ENCODE measurements at places on chromosomes 6 and 20.

DNA sequence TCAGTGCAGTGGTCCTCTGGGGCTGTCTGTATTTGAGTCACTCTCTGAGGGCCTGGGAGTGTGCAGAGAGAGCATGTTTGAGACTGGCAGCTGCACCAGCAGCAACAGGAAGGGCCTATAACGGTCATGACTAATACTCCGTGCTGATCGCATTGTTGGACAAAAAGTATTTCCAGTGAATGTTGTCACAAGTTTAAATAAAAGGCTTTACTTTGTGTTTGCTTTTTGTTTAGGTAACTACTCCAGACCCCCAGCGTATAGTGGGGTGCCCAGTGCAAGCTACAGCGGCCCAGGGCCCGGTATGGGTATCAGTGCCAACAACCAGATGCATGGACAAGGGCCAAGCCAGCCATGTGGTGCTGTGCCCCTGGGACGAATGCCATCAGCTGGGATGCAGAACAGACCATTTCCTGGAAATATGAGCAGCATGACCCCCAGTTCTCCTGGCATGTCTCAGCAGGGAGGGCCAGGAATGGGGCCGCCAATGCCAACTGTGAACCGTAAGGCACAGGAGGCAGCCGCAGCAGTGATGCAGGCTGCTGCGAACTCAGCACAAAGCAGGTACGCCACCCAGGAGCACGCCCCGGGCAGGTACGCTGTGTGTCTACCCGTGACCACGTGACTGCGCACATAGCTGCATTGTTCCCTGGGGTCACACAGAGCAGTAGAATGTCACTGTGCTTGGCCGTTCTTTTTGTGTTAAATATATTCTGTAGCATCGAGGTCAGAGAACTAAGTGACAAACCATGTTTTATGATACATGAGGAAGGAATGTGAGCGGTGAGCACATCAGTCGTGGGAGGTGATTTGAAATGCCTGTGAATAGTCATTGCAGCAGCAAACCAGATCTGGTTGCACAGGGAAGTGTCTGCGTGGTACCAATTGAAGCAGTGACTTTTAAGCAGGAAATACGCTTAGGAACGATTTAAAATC is 174.7 kb downstream of the TMEM242 start:
- no peak for DNase-seq

- DNase-seq = no peak
Measured at GRCh38 chr6:17281497-17282481, 628 bp downstream of the RBM24 start.

DNA sequence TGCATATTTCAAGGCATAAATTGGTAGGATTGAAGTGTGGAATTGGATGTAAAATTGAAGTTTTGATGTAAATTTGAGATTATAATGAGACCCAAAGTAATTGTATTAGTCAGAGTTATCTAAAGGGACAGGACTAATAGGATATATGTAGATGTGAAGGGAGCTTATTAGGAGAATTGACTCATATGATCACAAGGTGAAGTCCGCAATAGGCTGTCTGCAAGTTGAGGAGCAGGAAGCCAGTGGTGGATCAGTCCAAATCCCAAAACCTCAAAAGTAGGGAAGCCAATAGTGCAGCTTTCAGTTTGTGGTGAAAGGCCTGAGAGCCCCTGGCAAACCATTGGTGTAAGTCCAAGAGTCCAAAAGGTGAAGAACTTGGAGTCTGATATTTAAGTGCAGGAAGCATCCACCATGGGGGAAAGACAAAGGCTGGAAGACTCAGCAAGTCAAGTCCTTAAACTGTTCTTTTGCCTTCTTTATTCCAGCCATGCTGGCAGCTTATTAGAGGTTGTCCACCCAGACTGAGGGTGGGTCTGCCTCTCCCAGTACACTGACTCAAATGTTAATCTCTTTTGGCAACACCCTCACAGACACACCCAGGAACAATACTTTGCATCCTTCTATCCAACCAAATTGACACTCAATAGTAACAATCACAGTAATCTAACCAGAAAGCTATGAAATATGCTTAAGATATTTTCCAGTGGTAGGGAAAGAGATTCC is 442.6 kb upstream of the PTCHD4 start:
- DNase-seq = no peak

GRCh38 chr6:152136449-152136825 is 329.0 kb downstream of the ESR1 start:
- no peak for DNase-seq

DNA sequence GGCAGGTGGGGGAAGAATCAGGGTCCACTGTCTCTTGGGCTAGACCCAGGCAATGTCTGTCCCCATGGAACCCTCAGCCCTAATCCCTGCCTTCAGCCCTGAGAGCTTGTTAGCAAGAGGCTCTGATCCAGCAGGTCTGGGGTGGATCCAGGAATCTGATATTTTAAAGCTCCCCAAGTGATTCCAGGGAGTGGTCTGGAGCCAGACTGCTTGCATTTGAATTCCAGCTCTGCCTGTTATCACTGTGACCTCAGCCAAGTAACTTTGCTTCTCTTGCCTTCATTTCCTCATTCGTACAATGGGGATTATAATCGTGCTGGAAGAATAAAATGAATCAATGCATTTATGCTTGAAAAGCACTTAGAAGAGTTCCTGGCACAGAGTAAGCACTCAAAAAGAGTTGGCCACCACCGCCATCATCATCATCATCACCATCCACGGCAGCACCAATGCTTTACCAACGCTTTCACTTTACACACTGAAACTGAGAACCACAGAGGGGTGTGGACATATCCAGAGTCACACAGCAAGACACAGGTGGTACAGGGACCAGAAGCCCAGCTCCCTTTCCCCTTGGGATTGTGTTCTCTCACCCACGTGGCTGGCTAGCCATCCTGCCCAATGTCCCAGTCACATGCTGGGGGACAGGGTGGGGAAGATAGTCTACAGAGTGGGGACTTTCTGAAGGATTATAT is 75.7 kb upstream of the RALY start:
- no peak for DNase-seq

DNA sequence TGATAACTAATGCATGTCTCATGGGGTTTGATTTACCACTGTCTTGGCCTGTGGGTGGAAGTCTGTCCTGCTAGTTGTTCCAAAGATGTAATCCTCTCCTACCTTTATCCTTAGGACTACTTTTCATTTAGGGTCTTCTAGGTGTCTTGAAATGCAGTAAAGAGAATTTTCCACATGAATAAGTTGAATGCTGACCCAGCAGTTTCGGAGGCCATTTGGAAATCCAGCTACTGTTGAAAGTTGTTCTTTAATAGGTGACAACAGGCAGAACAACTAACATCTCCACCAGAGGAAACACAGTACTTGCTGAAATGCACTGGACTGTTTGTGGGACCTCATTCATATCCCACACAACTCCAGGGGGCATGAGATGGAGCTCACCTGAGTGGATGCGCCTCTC is 478.1 kb downstream of the BTBD3 start:
- no peak for DNase-seq

- DNase-seq = no peak
Measured at GRCh38 chr20:37072293-37073196, 23.3 kb downstream of the RBL1 start.

GRCh38 chr20:44136579-44137265 is 50.3 kb downstream of the JPH2 start:
- no peak for DNase-seq

- no peak for DNase-seq
Measured at GRCh38 chr20:59684685-59685242, 80.4 kb downstream of the PHACTR3 start.

DNA sequence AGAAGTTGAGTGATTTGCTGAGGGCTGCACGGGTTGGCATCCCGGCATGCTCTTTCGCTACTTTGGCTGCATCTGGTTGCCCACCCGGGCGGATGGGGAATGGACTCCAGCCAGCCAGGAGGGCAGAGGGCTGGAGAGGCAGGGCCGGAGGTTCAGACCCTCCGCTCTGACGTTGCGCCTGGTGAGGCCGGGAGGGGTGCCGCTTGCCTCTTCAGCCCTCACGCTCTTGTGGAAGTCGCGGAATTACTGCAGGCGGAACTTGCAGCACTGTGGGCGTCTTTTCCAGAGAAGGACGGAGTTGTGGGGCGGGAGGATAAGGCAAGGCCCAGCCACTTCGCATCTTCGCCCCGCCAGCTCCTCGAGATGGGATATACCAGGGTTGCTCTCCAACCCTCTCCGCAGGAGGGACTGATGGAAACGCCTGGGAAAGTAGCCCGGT is 656 bp downstream of the RTEL1 start:
- no peak for DNase-seq

- no peak for DNase-seq
Measured at GRCh38 chr6:154624038-154624599, 109.1 kb upstream of the SCAF8 start.

- no peak for DNase-seq
Measured at GRCh38 chr6:45634231-45634630, 256.5 kb upstream of the SUPT3H start.

DNA sequence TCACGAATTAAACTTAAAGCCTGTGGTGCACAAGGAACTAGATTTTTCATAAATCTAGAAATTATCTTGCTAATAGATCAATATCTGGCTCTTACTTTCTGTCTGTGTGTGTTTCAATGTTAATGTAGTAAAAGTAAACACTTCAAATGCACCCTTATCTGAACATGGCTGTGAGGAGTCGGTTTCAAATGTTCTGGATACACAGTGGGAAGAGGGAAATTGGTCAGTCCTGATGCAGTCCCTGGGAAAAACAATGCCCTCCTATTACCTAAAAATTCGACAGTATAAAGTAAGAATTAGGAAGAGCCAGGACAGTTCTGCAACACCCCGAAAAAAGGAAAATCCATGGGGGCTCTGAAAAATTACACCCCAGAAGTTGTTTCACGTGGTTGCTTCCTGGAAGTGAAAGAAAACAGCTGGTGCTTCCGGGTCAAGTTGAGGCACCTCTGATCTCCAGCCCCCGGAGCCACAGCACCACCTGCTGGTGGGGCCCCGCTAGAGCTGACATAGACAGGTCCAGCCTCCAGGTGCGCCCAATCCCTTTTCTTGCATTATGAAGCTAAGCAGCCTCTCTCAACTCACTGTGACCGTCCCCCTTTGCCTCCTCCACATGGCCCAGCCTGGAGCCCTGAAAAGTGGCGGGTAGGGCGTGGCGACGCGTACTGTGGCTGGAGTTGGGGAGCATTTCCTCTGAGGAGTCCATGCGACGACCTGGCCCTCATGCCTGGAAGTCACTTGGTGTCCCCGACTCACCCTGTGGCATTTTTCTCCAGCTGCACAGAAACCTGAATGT is 8.3 kb downstream of the SEMG2 start:
- DNase-seq = peak; percentile 13

GRCh38 chr6:34517966-34518365 is 38.2 kb downstream of the SPDEF start:
- no peak for DNase-seq

- no peak for DNase-seq
Measured at GRCh38 chr6:16816891-16817290, 55.6 kb upstream of the ATXN1 start.

- DNase-seq = peak; percentile 11
Measured at GRCh38 chr6:36386495-36387439, 702 bp downstream of the ETV7 start.

DNA sequence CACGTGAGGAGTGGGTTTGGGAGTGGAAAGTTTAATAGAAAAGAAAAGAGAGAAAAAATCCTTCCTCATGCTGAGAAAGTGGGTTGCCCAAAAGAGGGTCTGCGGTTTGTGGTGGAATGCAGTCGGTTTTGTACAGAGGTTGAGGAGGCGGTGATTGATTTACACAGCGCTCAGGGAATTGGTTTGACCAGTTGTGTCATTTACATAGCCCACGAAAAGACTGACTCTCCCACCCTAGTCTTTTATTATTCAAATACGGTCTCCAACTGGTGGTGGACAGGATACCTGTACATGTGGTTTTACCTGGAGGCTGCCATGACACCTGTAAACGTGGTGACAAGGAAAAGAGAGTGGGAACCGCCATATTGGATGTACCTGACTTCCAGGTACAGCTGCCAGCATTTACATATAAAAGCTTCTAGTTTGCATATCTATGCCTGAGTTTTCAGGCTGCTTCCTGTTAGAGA is 42.1 kb downstream of the HLA-DPB1 start:
- DNase-seq = no peak
